NCI-H2029 treated with DMSO at 0.1 percent for 48 hours (cell line): ENCODE measurements at places on chromosomes 11 and 22.

DNA sequence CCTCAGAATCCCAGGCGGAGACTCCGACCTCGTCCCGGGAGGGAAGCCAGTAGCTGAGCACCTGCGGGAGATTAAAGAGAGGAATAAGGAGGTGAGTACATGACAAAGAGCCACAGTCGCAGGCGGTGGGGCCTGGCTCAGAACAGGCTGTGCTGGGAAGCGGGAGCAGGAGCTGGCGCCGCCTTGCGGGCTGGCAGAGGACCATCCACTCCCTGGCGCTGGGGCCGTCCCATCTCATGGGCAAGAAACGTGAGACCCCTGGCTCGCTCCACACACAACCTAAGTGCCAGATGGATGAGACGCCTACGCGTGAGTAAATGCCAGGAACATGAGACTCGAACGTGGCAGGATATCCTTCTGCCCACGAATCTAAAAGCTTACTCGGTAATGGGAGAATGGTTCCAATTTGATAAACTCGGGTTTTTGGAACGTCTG, 6.3 kb downstream of the CEND1 start:
- peak; percentile 66 for DNase-seq

- DNase-seq, result no peak
Measured at GRCh38 chr11:23315286-23315685, 455.0 kb upstream of the CCDC179 start.

- no peak for DNase-seq
Measured at GRCh38 chr22:49483281-49483870, 344.3 kb downstream of the BRD1 start.

DNA sequence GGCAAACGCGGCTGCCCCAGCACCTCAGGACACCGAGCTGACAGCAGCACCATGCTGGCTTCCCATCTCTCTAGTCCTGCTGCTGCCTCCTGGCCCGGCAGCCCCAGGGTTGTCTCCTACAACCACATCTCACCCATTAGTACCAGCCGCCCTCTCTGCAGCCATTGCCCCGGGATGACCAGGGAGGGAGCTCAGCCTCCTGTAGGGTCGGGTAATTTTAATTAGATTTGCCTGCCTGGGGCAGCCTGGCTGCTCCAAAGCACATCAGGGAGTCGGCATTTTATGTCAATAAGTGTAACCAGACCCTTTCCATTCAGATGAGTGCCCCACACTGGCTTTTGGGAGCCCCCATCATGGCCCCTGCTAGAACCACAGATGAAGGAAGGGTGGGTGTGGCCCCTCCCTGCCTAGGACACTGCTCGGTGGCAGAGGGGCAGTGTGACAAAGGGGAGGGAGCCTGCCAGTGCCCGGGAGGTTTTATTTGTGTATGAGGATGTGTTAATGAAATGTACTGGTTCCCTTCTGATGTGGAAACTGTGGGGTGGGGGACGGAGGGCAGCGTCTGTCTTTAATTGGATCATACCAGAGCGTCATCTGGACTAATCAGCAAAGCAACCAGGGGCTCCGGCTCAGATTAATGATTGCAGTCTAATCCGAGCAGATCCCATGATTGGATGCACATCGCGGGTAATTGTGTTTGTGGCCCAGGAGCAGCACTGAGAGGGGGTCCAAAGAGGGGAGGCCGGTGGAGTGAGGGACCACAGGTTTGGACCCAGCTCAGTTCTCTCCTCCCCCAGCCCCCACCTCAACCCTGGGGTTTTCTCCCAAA, 125.3 kb downstream of the FEZ1 start:
- no peak for DNase-seq

DNA sequence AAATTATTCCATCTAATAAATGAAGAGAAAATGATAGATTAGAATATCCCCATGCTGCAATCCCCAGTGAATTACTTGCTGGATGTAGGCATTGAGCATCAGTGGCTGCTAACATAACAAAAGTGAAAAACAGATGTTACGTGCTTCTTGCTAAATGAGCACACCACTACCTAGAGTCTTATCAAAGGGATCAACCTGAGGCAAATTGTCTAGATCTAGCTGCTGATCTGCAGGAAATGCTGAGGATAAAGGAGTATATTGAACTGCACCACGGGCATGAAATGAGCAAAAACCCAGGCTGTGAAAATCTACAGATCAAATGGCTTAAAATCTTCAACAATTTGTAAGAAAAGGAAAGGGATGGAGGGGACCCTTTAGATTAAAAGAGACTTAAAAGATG, 45.3 kb upstream of the SCUBE2 start:
- no peak for DNase-seq

DNA sequence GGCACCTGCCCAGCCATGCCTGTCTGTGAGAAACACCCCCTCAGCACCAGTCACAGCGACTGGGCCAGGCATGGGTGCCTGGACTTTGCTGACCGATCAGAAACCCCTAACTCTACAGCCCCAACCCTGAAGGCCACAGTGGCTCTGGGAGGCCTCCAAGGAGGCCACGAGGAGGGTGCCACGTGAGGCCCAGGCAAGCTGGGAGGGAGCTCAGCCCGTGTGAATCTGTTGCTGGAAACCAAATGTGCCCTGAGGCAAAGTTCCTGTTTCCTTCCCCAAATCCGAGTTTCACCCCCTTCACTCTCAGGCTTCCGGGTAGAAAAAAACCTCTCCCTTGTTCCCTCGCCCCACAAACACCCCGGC, 1.3 kb downstream of the UNC93B1 start:
- no peak for DNase-seq

GRCh38 chr11:11220786-11221185, 132.3 kb downstream of the CSNK2A3 start:
- DNase-seq, result no peak

GRCh38 chr11:61797263-61797944, 4.7 kb downstream of the FEN1 start:
- DNase-seq, result peak; percentile 54

DNA sequence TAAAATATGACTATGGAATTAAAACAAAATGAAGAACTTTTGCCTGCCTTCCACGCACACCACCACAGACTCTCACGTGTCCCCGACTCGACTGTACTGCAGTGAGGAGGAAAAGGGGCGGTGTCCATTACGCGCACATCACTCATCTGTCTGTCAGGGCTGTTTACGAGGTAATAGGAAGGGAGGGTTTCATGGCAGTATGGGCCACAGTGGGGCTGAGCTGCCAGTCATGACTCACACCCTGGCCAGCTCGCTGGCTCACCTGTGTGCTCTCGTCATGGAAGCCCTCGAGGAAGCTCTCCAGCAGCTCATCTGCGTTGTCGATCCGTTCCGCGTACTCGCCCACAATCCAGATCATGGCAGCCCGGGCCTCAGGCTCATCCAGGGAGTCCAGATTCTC, 33.5 kb upstream of the RASL10A start:
- DNase-seq, result peak; percentile 20

- DNase-seq, result no peak
Measured at GRCh38 chr11:2796508-2797113, 89.0 kb downstream of the CDKN1C start.

- no peak for DNase-seq
Measured at GRCh38 chr11:130246738-130247137, 68.0 kb downstream of the ZBTB44 start.

DNA sequence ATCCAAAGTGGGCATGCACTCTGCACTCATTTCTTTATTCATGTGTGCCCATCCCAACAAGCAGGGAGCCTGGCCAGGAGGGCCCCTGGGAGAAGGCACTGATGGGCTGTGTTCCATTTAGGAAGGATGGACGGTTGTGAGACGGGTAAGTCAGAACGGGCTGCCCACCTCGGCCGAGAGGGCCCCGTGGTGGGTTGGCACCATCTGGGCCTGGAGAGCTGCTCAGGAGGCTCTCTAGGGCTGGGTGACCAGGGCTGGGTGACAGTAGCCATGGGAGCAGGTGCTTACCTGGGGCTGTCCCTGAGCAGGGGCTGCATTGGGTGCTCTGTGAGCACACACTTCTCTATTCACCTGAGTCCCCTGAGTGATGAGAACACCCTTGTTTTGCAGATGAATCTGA, 129.3 kb upstream of the B3GAT1 start:
- DNase-seq, result no peak
